ENCODE measurements at places on chromosomes 12 and 14.

DNA sequence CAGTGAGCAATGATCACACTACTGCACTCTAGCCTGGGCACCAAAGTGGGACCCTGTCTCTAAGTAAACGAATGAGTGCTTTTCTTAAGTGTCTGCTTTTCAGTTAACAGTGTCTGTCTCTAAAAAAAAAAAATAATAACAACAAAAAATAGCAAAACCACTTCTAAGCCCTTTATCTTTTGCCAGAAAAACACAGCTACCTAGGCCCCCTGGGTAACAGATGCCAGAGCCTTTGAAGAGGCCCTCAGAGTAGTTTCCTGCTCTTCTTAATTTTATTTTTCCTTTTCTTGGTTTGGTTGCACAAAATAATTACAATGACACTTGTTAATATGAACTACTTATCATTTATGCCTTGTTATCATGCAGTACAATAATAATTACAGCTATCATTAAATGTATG, 32.8 kb upstream of the RAP1B start:
- DNase-seq, result no peak

DNA sequence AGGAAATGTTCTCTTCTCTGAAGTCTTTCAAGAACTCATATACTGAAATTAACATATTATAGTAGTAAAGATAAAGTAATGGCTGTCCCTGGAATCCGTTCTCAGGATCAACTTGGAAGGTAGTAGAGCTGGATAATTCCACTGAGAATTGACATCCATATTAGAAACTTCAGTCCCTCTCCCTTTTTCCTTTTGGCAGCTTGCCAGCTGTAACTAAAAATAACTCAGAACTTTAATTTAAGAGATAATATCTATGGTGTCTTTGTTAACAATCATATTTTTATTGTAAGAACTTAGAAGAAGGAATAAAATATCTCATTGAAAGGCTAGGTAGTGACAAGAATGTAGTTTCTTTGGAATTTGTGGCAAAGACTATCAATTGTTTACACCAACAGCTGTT, 61.4 kb upstream of the PLEKHA5 start:
- no peak for DNase-seq

GRCh38 chr12:65520658-65521057, 242.2 kb downstream of the MSRB3 start:
- DNase-seq, result no peak

DNA sequence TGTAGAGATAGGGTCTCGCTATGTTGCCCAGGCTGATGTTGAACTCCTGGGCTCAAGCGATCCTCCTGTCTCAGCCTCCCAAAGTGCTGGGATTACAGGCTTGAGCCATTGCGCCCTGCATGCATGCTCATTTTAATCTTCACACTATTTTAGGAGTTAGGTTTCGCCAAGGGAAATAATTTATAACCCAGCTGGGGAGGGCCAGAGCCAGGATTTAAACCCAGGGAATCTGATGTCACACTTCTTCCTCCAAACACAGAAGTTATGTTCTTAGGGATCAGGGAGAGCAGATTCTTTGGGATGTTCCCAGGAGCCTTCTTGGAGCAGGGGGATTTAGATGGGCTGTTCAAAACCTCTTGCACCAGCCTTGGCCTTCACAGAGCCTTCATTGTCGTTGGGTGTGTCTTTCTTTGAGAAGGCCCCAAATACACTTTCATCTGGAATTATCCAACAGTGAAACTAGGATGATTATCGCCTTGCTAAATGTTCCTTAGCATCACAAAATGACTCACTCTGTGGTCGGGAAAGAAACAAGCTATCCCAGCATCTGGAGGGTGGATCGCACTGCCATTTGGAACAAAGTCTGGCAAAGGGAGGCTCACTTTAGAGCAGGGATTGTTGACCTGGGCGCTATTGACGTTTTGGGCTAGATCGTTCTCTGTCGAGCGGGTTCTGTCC, 8.2 kb upstream of the PPP1CC start:
- DNase-seq, result no peak

DNA sequence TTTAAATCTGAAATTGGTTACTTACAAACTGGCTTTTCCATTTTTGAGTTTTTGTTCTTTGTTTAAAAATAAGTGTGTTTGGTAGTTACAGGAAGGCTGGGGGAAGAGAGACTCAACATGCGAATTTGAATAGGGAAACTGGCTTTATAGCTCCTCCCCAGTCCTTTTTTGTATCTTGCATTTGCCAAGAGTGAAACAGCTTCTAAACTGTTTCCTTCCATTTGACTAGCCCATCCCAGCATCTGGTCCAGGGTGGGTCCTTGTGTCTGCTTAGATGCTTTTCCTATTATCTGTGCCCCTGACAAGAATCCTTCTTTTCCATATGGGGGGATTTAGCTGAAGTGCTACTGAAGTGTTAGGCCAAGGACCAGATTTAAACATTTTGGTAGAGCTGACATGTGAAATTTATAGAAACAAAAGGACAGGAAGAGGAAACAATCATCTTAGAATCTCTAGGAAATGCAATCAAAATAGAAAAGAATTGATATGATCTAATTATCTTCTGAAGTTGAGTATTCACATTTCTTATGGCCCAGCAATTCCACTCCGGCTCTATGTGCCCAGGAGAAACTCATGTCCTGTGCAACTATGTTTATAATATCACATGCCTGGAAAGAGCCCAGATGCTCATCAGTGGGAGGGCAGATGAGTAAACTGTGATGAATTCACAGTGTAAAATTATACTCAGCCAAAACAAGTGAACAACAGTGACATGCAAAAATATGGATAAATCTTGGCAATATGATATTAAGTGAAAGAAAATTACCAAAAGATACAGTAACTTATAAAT, 7.4 kb downstream of the SMOC1 start:
- DNase-seq, result no peak

- DNase-seq, result no peak
These were observed 23.2 kb downstream of the TMTC2 start for GRCh38 chr12:82709794-82710355.

DNA sequence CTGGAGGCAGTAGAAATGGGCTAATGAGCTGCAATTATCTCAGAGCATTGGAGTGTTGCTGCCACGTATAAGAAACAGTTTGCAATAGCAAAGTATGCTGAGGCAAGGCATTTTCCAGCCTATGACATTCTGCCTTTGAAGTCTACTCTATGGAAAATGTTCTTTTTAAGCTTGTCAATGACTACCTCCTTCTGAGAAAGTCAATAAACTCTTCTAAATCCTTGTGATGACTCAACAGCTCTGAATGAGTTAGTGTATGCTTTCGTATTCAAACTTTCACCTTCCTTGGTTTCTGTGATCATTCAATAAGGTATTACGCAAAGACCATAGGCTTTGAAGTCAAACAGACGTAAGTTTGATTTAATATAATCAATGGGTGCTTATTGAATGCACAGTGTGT, 111.2 kb downstream of the CAPZA3 start:
- no peak for DNase-seq

GRCh38 chr12:104583301-104583700, 126.6 kb downstream of the CHST11 start:
- DNase-seq, result no peak

- DNase-seq, result no peak
These were observed 191.0 kb downstream of the FBXL14 start for GRCh38 chr12:1403417-1403816.

- DNase-seq, result no peak
These were observed 229.6 kb upstream of the EGLN3 start for GRCh38 chr14:34180434-34180833.

- no peak for DNase-seq
These were observed 36.6 kb downstream of the DCAF4 start for GRCh38 chr14:72962829-72963312.

GRCh38 chr12:132946246-132946820, 9.8 kb downstream of the ZNF605 start:
- no peak for DNase-seq

DNA sequence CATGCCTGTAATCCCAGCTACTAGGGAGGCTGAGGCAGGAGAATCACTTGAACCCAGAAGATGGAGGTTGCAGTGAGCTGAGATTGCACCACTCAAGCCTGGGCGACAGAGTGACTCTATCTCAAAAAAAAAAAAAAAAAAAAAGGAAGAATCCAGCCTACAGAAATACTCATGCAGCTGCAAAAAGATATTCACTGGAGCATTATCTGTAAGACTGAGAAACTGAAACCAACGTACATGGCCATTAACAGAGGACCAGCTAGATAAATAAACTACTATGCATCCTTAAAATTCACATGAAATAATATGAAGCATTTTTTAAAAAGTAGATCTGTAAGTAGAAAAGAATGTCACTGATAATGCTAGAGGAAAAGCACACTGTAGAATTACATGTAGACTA, 3.5 kb downstream of the SLC7A7 start:
- DNase-seq, result no peak
